ENCODE measurements at places on chromosomes 5 and 9. TPM values are rescaled to one million over a fixed set of nuclear protein-coding genes. Genes with fewer than 3 reads are reported as not detected.

Gene DOCK8
- total RNA-seq: 121 TPM

Gene RNF183
- total RNA-seq: 0.12 TPM

Gene ADAM19
- total RNA-seq: 232 TPM

GRCh38 chr5:43997647-43998272 is 391.5 kb downstream of the FGF10 start:
- H3K27me3 ChIP-seq: no peaks in the 10 kb centered on the region
- H3K36me3 ChIP-seq: no peaks in the 10 kb centered on the region
- no peak overlapping the region for H3K27ac ChIP-seq
- no peaks in the 10 kb centered on the region for H3K4me1 ChIP-seq

GRCh38 chr9:70229579-70229978 is 29.2 kb upstream of the SMC5 start:
- H3K27ac ChIP-seq: no peak overlapping the region
- H3K36me3 ChIP-seq: no peaks in the 10 kb centered on the region
- no peaks in the 10 kb centered on the region for H3K4me1 ChIP-seq
- H3K4me3 ChIP-seq: no peak overlapping the region
- no peaks in the 10 kb centered on the region for H3K27me3 ChIP-seq

DNA sequence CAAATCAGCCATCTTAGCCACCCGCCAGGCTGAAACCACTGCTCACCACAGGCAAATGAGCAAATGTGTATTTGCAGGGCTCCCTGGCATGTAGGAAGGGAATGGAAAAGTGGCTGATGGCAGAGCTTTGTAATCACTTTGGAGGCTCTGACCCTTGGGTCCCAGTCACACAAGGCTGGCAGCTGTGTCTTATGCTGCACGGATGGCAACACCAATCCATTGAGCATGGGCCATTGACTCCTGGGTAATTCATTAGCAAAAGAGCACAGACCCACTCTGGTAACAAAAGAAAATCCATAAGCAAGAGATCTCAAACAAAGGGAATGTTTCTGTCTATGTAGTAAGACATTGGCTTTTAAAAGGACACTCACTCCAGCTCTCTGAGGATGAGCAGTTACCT is 57.6 kb downstream of the SPOCK1 start:
- no peaks in the 10 kb centered on the region for H3K27me3 ChIP-seq
- H3K4me3 ChIP-seq: no peak overlapping the region
- H3K27ac ChIP-seq: no peak overlapping the region
- no peak for DNase-seq
- H3K36me3 ChIP-seq: no peaks in the 10 kb centered on the region
- H3K4me1 ChIP-seq: no peaks in the 10 kb centered on the region
